Activated T-cell treated with anti-CD3 and anti-CD28 coated beads, Interleukin-2, amount 50 U/mL, for 1 hour (primary cell): ENCODE measurements at places on chromosomes 11 and 22.

- DNase-seq = no peak
Measured at GRCh38 chr22:37295213-37295886, 13.0 kb downstream of the CYTH4 start.

- DNase-seq = no peak
Measured at GRCh38 chr22:39681038-39681861, 110.7 kb downstream of the CACNA1I start.

DNA sequence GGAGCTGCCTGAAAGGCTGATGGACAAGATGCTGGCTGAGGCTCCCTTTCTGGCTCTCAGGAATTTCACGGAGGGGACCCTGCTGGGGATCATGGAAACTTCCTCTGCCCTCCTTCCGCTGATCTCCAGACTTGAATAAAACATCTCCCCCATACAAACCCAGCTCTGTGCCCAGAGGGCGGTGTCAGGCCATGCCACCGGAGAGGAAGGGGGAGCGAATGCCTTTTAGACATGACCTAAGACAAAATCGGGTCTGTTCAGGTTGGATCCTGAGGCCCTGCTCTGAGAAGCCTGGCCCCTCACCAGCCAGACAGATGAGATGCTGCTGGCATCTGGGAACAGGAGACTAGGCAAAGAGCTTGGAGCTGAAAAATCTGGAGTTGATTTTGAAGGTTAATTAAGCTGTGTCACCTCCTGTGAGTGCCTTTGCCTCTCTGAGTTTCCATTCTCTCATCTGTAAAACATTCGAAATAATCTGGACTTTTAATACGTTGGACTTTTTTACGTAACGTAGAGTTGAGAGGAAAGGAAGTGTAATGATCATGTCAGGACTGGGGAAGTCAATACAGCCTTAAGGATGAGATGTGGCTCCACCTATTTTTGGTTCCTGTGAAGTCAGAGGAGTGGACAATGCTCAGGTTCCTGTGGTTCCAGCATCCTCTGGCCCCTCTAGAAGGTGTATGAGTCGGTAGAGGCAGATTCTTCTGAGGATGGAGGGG is 163.6 kb downstream of the ST3GAL4 start:
- DNase-seq = no peak

GRCh38 chr11:112885744-112886433 is 75.3 kb upstream of the NCAM1 start:
- DNase-seq = no peak

GRCh38 chr11:720642-721246 is 14.7 kb downstream of the EPS8L2 start:
- peak; percentile 63 for DNase-seq

DNA sequence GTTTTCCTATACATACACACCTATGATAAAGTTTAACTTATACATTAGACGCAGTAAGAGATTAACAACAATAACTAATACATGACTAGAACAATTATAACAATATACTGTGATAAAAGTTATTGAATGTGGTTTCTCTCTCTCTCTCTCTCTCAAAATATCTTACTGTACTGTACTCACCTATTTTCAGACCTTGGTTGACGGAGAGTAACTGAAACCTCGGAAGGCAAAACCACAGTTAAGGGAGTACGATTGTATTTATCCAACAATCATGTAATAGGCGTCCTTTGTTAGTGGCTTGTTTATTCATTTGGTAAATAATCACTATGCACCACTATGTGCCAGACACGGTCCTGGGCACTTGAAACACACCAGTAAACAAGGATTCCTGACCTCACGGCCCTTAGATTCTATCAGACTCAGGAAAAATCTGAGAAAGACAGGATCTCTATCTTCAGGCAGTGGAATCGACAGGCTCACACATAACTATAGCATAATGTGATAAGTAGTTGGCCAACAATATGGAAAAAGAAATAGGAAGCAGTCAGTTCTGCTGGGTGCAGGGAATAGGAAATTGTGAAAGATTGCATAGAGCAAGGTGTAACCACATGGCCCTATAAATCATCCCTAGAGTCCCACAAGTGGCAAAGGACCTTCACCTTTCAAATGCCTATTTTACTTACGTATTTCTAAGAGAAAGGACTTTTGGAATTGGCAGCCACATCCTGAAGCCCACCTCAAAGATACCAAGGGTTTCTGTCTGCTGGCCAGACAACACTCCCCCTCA is 12.0 kb downstream of the ETS1 start:
- no peak for DNase-seq

- no peak for DNase-seq
Measured at GRCh38 chr11:88909500-88909899, 156.3 kb downstream of the GRM5 start.

- no peak for DNase-seq
Measured at GRCh38 chr11:37755521-37755920, 1157.5 kb upstream of the RAG2 start.

GRCh38 chr11:65872586-65873317 is at the start of gene EFEMP2:
Gene EFEMP2 (minus strand): TSS chr11:65872800. CDS start chr11:65872354, 446 bp downstream.
- no peak for DNase-seq

GRCh38 chr22:44116755-44117684 is 63.7 kb upstream of the PARVG start:
- no peak for DNase-seq

DNA sequence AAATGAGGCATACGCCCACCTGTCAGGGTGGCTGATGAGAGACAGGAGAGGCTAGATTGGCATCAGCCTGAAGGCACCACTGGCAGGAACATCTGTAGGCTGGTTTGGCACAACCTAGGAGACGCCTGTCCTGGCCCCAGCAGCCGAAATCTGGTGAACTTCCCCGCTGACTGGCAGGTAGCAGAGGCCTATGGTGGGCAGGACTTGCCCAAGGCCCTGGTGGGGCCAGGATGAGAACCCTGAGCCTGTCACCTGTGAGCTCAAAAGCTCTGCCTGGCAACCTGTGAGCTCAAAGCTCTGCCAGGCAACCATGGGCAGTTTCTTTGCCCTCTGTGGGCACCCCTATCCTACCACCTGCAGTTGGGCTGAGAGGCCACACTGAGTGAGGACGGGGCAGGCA is 2.5 kb downstream of the DERL3 start:
- DNase-seq = no peak

GRCh38 chr11:114483929-114484328 is 44.7 kb downstream of the REXO2 start:
- DNase-seq = no peak

- DNase-seq = peak; percentile 58
Measured at GRCh38 chr22:38202437-38203089, 769 bp downstream of the MAFF start.
